ENCODE measurements at places on chromosomes 3 and 15.
A peak's percentile ranks its signal among the peaks of the same experiment; 100 is the strongest.

GRCh38 chr15:63491979-63492378 lies 12.4 kb upstream of the USP3 start:
- no peak for DNase-seq

DNA sequence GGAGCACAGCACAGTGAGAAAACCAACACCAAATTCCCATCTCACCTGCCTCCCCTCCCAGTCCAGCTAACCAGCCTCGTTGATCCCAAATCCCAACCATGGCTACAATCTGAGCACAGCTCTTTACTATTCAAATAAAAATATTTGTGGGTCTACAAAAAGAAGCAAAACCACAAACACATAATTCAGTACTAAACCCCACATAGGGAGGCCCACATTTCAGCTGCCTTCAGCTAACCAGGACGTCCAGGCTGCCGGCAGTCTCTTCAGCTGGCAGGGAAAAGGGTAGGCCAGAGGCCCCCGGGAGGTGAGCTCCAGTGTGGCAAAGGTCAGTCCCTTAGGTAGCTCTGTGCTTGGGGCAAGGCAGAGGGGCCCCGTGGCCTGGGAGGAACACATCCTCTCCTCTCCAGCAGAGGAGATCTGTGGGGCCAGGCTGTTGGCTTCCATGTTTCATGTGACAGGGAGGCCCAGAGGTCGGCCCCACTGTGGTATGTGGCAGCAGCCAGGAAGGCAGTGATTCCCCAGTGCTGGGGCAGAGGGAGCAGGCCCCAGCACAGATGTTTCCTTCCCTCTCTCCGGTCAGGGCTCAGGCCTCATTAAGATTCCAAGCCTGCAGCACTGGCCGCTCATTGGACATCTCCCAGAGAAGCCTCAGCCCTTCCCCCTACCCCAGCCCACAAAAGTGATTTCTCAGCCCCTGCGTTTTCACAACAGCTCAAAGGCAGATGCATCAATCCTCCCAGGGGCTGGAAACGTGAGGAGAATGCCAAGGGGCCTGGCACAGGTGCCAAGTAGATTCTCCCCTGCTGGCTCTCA lies 381.4 kb downstream of the NTRK3 start:
- DNase-seq: no peak

DNA sequence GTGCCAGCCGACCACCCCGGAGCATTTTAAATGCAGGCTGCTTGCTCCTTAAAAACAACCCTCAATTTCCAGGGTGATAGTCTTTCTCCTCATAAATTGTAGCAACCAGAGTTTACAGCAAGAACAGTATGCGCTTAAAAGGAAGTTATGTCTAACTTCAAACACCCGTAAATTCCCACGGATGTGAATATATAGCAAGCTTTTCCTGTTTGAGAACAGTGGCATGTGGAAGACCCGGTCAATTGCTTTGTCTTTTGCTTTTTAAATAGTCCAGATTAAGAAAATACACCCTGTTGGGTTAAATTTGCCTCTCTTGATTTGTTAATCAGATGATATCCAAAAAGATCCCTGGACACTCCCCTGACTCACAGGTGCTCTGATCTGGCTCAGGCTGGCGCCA lies 20.8 kb downstream of the MRPS25 start:
- DNase-seq: no peak

DNA sequence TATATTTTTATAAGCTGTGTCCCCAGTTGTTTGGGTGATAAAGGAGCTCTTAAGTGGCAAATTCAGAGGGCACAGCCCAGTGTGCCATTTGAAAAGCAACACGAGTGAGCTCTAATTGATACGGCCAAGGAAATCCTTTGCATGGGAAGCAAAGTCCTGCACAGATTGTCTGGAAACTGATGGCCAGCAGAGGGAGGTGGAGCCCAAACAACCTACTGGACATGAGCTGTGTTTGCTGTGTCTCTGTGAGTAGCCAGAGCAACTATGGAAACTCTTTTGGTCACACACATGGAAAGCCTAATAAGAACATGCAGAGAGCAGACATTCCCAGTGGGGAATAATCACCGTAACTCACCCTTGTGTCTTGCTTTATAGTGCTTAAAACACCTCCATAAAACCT lies 24.4 kb downstream of the ONECUT1 start:
- DNase-seq: no peak

- DNase-seq: no peak
Measured at GRCh38 chr3:185069037-185070030, 83.5 kb downstream of the C3orf70 start.

DNA sequence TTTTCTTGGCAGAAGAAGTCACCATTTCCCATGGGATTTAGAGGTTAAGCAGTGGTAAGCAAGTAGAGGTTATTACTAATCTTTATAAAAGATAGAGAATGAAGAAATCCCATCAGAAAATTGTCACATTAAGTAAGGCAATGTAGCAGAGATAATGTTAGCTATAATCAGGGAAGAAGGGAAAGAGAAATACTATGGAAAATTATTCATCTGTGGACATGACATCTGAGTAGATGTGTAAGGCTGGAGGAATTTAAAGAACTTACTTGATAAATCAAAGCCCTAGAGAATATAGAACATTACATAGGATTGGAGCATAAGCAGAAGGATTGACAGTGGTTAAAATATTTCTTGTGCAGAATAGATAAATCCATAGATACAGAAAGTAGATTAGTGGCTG lies 553.1 kb upstream of the CBLB start:
- DNase-seq: no peak

DNA sequence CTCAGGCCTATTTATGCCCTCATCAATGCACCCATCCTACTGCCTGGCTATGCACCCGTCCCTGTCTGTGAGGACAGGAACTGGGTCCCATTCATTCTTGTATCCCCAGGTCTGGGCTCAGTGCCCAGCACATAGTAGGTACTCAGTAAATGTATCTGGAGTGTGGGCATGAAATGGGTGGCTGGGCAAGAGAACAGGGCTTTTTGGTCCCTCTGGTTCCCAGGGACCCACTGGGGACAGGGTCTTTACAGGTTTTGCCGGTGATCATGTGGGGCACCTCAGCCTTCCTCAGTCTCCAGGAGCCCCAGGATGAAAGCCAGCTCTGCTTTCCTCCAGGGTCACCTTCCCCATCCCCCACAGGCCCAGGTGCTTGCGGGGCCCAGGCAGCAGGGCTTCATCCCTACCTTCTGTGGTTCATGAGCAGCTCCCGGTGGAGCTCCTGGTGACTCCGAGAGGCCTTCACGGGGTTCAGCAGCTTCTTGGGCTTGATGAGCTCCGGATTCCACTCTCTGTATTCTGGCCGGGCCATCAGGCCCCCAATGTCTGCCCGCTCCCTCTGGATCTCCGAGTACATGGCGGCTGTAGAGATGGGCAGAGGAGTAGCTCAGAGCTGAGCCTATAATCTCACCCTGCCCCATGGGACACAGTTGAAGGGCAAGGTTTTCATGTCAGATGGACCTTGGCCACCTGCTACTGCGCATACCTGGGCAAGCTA lies 7.7 kb downstream of the FAM107A start:
- DNase-seq: no peak

DNA sequence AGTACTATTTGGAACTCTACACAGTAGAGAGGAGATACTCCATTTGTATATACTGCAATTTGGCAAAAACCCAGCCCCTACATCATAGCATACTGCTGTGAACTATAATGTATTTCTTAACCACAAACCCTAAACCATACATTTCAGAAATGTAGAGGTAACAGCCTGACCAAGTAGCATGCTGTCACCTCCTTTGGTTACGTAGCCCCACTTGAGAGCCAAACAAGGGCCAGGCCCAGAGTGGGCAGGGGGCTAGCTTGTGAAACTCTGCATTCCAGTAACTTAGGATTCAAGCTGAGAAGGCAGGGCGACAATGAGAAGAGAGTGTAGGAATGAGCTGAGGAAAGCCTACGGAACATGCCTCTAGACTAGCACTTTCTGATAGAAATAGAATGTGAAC lies 135.8 kb downstream of the GREM1 start:
- DNase-seq: no peak

DNA sequence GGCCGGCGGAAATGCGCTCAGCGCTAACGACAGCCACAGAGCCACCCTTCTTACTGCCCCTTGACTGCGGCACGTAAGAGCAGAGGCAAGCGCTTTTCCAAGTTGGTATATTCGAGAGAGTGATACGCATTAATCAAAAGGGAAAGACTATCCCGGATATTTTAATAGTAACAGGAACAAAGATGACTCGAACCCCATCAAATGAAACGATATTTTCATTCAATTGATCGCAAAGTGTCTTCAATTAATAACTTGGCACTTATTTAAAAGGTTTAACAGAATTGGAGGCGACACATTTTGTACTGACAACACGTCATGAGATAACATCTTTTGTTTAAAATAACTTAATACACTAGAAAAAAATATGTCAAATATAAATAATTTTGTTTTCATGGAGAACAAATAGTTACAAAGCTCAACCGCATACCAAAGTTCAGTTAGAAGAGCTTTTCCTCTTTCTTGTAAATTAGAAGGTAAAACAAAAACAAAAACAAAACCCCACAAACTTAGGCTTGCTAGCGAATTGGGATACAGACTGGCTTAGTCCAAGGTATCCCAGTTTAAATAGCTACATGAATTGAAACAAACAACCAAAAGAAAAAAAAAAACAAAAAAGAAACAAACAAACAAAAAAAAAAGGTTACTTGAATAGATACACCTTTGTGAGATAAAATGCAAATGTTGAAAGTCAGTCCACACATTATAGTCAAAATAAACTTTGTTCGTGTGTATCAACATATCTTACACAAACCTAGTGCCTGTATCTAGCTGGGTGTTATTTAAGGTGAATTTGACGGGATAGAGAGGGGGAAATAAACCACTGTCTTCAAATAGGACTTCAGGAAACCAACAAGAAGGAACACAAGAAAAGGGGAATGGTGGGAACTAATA lies 10.2 kb downstream of the SHOX2 start:
- DNase-seq: no peak

- peak; percentile 91 for DNase-seq
Measured at GRCh38 chr3:133476971-133477375, 77.1 kb downstream of the BFSP2 start.
